ENCODE measurements at places on chromosomes 5 and 9.

- DNase-seq = no peak
Observed at GRCh38 chr5:167061695-167062094, 1229.8 kb upstream of the WWC1 start.

GRCh38 chr5:142845954-142846398 lies 75.8 kb downstream of the ARHGAP26 start:
- no peak for DNase-seq

DNA sequence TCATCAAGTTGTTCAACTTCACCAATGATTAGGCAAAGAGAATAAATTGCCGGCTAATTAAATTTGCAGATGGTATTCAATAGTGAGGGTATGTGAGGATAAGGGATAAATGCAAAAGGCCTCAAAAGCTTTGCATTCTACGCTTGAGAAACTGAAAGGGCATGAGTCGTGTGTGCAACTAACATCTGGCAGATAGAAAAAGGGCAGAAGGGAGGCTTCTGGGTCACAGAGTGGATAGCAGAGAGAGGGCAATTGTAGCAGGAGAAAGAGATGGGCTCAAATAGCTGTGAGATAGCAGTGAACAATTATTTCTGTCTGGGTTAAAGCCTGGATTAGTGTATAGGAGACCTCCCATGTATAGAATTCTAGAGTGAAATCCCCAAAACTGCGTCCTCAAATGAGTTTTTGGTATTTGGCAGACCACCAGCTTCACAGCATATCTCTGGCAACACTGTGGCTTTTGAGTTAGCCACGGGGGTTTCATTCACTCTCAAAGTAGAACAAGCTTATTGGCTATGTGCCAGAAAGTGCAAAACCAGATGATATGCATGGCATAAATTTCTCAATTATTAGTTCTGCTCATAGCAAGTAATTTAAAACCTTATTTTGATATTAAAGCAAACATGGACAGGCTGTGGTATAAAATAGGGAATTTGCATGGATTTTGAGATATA lies 586.3 kb downstream of the BRINP1 start:
- DNase-seq = no peak

DNA sequence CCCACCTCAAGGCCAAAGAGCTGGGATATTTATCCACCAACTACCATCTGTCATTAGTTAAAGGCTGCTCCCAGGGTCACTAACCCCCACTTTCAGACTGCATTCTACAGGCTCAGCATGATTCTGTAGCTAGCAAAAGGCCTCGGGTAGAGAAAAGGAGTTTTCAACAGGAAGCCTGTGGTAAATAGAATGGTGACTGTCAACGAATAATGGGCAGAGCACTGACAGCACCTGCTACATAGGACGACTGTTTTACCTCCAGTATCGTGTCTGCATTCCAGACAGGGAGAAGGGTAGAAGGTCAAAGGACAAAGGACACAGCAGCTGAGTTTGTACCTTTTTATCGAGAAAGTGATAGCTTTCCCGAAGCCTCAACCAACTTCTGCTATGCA lies 20.3 kb downstream of the MFAP3 start:
- DNase-seq = no peak

GRCh38 chr5:168356592-168356991 lies 65.1 kb downstream of the WWC1 start:
- no peak for DNase-seq

DNA sequence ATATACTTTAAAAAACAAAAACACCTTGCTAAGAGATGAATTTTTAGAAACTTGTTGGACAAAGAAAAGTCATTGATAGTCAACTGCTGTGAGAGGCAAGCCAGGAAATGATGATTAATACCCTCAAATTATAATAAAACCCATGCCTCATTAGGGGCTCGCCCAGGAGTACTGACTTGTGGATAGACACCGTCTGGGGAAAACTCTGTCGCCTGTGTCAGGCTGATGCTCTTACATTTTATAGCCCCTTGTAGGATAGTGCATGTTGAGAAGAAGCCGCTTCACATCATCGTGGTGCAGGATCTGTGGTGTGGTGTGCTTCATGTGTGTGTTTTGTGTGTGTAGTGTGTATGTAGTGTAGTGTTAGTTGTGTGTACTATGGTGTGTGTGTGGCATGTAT lies 39.1 kb downstream of the SYK start:
- no peak for DNase-seq

Measured in hippocampal formation (tissue), 2 donors.